ENCODE measurements at places on chromosomes 11 and 22. TPM values are rescaled to one million over a fixed set of nuclear protein-coding genes. Genes with fewer than 3 reads are reported as not detected.

GRCh38 chr11:45110562-45110961, 35.9 kb upstream of the PRDM11 start:
- peak; percentile 39 for DNase-seq

DNA sequence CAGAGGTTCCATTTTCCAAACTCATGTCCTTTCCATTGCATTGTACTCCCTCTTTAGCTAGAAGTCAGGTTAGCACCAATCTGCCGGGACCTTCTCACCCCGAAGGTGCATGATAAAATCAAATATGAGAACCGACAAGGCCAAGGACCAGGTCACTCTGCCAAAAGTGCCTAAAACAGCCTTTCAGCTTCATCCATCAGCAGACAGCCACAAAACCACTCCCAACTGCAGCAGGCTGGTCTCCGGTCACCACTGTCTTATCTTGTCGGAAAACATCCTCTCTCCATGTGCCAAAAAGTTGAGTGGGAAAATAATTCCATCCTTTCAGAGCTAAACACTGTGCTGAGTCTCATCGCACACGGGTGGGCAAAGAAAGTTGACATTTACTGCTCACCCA, 1.4 kb downstream of the PI4KA start:
- DNase-seq, result no peak

Gene ACR
- not detected for total RNA-seq

DNA sequence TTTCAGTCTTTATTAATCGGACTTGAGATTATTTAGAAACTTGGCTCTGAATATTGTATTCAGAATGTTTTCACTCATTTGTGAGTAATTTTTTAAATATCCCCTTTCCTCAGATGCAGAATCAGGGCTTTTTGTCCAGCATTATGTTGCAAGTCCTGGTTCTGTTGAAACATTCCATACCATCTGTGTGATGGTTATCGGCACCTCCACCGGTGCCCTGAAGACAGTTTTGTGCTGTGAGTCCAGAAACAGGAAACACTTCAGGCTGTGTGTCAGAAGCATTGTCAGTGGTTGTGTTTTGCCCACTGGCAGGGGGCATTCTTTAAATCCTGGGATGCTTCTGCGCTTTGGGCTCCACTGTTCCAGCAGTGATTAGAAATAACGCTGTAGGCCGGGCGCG, 20.4 kb downstream of the CDPF1 start:
- DNase-seq, result no peak

DNA sequence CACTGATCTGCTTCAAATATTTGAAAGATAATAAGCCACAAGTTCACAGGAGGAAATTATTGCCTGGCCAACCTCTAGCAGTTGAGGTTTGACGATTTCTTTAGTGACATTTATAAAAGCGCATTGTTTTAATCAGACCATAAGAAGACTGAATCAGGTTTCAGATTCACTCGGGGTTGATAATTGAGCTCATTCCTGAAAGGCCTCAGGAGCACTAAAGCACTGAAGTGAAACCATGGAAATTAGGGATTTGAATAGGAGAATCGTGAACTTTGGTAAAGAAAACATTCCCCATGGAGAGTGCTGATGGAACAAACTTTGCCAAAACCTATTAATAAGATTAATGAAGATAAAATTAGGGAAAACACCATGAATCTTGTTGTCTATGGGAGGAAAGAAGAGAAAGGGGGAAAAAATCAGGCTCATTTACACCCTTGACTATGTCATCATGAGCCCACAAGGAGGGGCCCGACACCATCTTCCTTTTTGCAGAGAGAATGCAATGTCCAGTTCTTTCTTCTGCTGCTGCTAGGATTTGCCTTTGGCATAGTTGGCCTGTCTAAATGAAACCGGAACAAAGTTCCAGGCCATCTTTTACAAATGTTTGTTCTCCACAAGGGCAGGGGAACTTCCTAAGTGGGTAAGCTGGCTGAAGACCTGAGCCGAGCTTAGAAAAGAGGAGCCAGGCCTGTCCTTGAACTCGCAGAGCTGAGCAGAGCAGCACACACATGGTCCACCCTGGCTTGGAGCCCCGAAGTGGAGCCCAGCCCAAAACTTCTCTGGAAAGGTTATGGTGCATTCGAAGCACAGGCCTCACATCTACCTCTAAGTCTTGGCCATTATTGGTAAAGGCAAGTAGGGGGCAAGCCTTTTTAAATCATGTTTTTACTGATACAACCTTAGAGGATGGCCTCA, 56.1 kb upstream of the EIF3M start:
- DNase-seq, result no peak

DNA sequence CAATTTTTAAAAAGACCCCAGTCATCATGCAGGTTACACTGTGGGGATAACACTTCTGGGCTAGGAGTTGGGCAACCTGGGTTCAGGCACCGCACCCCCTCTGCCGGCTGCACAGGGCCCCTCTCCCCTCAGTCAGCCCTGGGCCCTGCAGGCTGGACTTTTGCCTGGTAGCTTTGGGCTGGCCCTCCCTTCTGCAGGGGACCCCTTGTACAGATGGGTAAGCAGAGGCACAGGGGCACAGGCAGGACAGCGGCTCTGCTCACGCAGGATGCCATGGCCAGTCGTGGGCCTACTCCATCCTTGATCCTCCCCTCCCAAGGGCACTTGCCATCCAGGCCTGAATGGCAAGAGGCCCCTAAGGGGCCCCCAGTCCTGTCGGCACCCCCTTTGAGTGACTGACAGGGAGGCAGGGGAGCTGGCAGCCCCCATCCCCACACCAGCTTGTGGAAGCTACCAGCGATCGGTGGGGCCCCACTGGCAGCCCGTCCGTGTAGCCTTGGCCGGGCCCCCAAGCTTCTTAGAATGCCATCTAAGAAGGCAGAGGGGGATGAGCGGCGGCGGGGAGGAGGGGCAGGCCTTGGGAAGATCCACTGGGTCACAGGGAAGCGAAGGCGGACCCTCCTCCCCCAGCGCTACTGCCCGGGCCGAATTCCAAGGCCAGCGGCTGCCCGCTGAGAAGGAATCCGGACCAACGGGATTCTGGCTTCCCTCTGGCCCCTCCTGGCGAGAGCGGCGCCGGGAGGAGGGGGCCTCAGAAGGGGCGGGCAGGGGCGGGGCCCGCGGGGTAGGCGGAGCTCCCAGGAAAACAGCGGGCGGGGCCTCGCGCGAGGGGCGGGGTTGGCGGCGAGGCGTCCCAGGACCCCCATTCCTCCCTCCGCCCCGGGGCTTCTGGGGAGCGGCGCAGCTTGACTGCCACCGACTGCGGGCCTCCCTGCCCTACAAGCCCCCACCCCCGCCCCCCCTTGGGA, 6.8 kb upstream of the CHKA start:
- no peak for DNase-seq

Gene OR56A1
- not detected for total RNA-seq

Gene INS
- not detected for total RNA-seq

GRCh38 chr11:31957674-31958073, 133.2 kb upstream of the RCN1 start:
- DNase-seq, result no peak

DNA sequence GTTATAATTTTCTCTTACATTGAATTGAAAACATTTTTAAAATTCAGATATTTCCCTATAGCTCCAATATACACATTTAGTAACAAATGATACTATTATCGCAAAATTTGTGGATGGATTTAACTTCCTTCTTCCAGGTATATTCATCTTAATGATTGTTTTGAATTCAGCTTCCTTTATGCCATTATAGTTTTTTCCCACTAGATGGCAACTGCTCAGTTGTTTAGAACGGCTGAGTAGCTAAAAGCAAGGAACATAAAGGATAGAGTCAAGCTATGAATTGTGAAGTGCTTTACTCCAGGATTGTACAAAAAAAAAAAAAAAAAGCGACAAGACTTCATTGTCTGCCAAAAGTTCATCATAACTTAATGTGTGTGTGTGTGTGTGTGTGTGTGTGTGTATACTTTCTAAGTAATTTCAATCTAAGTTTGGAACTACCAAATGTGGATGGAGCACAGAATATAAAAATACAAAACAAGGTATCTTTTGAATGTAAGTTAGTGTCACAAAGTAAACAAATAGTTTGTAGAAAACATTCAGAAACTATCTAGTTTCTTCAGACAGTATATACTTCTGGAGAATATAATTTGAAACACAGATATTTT, 846.4 kb downstream of the DLG2 start:
- no peak for DNase-seq

Gene GDPD4
- total RNA-seq, result not detected

GRCh38 chr11:117875382-117876058, 938 bp downstream of the FXYD6 start:
- DNase-seq, result no peak

Gene BRSK2
- not detected for total RNA-seq

- DNase-seq, result no peak
These were observed 43.6 kb downstream of the TENM4 start for GRCh38 chr11:79397252-79397651.

Gene DNAJB7
- not detected for total RNA-seq

- no peak for DNase-seq
These were observed 15.1 kb downstream of the TBC1D22A start for GRCh38 chr22:46777609-46777970.

- peak; percentile 80 for DNase-seq
These were observed 11.1 kb downstream of the TXN2 start for GRCh38 chr22:36470162-36470993.

GRCh38 chr11:108863528-108863927, 198.7 kb downstream of the DDX10 start:
- DNase-seq, result peak; percentile 2

DNA sequence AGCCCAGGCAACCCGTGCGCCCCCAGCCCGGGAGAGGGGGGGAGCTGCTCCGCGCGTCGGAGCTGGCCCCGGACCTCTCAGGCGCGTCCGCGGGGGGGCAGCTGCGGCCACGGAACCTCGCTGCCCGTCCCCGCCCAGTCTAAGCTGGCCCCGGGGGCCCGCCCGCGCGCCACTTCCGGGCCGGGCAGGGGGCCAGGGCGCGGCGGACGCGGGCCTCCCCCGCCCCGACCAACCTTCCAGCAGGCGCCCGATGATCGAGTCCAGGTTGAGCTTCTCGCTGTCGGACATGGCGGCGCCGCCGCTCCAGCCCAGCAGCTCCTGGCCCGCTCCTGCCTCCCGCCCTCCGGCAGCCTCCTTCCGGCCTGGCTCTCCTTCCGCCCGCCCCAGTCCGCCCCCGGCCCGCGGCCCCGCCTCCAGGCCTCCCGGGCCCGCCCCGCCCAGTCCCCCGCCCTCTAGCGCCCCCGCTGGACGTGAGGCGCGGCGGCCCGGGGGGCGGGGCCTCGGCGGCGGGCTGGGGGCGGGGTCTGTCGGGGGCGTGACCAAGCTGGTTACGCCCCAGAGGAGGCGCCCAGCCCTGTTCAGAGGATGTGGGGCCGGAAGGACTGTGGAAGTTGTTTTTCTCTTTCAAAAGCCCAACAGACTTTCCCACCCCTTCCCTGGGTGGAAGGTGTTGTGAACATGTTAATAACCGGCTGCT, at the start of gene PPP1CA:
Gene PPP1CA, minus strand, starts transcription at position 364 of the 697 bp plus-strand sequence. Its CDS starts 76 bp downstream, at position 288.
- peak; percentile 90 for DNase-seq
